Pulmonary artery endothelial cell (primary cell): ENCODE measurements at places on chromosomes 7 and 10.

DNA sequence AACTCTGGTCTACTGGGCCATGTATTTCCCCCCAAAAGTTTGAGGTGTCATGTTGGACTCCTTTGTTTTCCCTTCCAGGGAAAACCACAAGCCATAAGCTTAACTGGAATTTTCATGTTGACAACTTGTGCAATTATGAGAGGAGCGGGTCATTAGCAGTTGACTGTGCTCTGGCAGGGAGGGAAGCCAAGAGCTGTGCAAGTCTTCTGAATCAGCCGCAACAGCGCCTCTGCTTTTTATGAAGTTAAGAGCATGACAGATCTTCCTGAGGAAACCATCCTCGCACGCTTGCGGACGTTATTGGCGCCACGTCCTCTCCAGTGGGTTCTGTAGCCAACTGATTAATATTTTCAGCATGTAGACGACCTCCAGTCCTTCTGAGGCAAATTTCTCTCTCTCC lies 148.7 kb upstream of the MKI67 start:
- no peak for DNase-seq

DNA sequence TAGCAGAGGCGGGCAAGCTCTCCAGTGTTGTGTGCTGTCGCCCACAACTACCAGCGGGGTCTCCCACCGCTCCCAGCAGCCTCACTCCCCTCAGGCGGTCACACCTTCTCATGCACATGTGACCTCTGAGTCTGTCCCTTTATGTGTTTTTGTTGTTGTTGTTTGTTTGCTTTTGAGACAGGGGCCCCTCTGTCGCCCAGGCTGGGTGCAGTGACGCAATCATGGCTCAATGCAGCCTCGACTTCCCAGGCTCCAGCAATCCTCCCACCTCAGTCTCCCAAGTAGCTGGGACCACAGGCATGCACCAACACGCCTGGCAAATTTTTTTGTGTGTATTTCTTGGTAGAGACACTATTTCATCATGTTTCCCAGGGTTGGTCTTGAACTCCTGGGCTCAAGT lies 1.5 kb downstream of the CPSF4 start:
- no peak for DNase-seq

GRCh38 chr10:89466599-89467035 lies 52.2 kb downstream of the IFIT5 start:
- DNase-seq = no peak

DNA sequence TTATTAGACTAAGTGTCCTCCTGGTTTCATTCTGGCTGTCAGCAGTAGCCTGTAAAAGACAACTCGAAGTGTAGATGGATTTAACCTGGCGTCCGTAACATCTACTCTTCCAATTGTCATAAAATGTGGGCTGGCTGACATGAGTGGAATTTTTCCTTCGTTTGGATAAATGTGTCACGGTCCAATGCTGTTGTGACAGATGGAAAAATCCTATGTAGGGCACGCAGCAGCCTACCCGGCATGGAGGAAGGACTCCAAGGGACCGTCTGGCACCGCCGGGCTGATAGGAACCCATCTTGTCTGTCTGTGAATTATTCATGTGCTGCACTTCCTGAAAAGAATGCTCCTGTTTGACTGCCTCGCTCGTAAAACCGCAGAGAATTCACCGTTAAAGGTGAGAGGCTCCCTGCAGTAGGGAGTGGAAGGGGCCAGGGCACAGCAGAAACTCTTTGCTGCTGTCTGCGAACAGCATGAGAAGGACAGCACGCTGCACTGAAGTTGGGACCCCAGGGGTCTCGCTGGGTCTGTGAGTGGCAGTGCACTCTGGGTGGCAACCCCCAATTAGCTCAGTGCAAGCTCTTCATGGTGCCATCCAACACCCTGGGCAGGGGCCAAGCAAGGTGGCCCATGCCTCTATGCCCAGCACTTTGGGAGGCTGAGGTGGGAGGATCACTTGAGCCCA lies 1.6 kb upstream of the ORAI2 start:
- no peak for DNase-seq

GRCh38 chr7:106864298-106865081 lies 592 bp upstream of the PIK3CG start:
- DNase-seq = no peak

DNA sequence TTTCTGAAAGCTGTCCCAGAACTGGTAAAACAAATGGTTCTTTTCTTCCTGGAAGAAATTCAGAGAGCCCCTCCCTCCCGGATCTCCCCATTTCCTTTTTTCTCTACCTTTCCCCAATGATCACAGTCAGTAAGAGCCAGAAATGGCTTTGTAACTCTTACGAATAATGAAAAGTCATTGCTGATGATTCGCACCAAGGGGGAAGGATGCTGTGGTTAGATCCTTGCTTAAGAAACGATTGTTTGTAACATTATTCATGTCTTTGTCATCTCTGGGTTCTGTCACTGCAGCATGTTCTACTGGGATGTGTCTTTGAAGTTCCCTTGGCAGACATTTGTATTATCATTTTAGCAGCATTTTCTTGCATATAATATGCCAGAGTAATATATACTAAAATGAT lies 138.9 kb downstream of the CACNB2 start:
- no peak for DNase-seq

GRCh38 chr10:31958856-31959255 lies 30.2 kb upstream of the ARHGAP12 start:
- no peak for DNase-seq

DNA sequence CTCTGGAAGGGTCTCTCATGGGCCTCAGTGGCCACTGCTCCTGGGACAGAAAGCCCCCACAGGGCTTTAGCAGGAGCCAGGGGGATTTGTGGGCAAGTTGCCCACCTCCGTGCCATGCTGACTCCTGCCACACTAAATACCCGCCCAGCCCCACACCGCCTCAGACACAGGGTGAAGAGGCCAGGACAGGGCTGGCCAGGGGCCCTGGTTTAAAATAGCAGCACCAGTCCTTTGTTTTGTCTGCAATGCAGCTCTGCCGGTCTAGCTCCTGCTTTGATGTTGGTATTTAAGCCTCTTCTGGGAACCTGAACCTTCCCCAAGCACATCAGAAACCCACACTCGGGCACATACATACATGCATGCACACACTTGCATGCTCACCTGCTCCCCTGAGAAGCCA lies 14.4 kb upstream of the TNRC18 start:
- no peak for DNase-seq

DNA sequence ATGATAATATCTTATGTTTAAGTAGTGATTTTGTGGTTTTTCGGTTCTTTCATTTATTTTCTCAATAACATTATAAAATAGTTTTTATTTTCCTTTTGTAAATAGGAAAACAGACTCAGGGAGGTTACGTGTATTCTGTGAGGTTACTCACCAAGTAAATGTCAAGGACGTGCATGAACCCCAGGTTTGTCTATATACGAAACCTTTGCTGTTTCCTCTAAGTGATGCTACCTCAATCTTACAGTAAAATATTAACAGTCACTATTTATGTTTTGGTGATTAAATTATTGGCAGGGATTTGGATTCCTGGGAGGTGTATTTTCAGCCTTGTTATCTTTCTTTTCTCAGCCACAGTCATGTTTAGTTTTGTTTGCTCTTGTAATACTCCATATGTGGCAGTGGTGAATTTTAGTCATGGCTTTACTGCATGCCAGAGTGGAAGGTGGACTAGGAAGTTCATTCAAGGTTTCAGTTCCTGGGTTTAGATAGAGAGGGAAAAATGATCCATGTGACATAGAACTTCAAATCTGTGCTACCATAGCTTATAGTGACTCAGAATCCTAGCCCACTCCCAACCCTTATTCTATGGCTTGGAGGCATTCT lies 139.9 kb downstream of the ARL4A start:
- DNase-seq = no peak

DNA sequence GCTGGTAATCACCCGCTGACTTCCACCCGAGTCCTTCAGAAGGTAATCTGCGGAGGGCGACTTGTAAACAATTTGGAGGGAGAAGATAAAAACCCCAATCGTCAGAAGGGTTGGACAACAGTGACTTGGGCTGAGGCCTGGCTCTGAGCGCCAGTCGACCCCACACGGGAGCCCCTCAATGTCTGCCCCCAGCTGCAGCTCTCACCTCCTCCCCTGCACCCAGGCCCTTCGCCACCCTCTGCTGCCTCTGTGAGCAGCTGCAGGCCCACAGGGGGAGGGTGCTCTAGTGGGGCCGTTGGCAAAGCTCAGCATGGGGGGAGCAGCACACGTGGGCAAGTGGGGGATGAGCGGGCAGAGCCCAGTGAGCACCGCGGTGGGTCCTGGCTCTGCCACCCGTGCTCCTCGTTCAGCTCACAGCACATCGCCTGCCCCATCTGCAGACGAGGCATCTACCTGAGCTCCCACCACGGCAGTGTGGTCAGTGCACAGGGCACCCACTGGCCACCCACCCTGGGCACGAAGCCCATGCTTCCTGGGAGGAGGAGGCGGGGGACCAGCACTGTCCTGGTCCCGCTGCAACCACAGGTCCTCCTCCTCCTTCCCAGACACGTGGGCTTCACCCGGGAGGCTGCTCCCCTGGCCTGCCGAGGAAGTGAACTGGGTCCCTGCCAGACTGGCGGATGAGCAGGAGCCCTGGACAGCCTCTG lies 280.5 kb downstream of the ELFN1 start:
- DNase-seq = no peak

GRCh38 chr7:86768967-86769760 lies 125.5 kb downstream of the GRM3 start:
- no peak for DNase-seq

DNA sequence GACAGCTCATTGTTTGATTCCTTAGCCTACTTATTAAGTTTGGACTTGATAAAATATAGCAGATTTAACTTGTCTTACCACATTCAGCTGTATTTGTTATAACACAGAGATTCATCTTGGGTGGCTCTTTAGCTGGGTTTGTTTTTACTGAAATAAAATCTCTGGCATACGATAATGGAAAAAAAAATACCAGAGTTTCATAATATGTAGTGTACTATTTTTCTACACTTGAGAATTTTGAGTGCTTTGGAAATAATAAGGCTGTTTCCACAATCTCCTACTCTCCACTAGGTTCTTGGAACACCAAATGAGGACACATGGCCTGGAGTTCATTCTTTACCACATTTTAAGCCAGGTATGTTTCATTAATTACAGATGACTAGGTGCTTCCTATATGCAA lies 218.6 kb upstream of the FZD1 start:
- DNase-seq = no peak

GRCh38 chr10:44419790-44420549 lies 35.1 kb upstream of the CXCL12 start:
- no peak for DNase-seq

GRCh38 chr7:80453699-80454340 lies 58.0 kb downstream of the GNAT3 start:
- no peak for DNase-seq

- DNase-seq = no peak
Measured at GRCh38 chr7:119936836-119937235, 336.1 kb upstream of the KCND2 start.

DNA sequence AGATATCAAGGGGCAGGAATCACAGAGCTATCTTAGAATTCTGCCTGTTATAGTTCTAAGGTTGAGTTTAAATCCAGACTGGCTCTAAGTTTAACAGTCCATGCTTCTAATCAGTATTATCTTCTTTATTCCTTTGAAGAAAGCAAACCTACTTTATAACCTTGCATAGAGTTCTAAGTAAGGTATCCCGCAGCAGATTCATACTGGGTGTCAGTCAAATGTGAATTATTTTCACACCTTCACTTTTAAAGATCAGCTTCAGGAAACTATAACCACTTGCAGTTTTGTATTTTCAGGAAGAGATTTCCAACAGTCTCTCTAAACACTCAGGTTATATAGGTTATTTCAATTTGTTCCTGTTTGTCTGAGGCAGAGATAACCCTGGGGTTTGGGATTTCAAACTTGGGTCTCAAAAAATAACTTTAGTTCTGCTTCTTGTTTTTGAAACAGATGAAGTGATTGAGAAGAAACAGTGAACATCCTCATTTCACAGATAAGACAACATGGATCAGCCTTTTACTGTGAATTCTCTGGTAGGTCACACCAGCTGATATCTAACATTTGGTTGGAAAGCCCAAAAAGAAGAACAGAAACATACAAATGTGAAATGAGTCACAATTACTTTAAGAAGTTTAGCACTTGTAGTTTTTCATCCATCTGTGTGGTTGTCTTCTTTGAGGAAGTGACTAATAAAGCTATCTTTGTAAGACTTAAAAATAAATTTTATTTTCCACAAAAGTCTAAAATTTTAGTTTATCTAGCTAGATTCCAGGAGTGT lies 21.4 kb downstream of the STAMBPL1 start:
- no peak for DNase-seq

DNA sequence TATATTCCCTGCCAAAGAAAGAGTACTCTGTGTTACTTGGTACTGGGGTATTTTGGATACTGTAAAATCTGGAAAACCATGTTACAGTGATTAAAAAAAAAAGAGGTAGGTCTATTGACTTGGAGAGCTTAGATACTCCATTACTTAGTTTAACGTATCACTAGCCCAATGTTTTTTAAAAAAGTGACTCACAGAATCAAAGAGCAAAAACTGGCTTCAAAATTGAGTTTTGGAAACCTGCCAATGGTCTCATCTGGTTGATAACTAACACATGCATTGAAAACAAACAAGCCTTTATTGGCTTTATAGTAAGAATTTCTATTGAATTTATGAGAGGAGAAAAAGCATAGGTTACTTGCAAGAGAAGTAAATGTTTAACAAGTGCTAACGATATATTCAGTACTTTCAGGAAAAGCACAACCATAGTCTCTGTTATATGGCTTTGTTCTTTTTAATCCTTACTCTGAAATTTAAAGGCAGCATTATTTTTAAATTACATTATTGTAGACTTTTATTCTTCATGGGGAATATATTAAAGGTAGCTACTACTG lies 563.3 kb upstream of the SORCS1 start:
- no peak for DNase-seq

DNA sequence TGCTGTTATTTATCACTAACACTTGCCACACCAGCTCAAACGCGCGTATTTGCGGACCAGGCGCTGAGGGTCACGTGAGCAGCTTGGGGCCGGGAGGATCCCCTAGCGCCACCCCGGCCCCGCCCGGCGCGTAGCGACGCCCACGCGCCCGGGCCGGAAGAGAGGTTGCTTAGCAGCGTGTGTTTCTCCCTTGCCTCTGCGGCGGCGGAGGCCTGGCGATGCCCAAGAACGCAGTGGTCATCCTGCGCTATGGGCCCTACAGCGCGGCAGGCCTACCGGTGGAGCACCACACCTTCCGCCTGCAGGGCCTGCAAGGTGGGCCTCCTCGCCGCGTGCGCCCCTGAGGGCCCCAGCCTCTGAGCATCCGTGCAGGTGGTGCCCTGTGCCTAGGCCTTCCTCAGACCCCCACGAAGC lies at the start of gene C10orf53:
Gene C10orf53, plus strand, starts transcription at position 172 of the 414 bp plus-strand sequence. Its CDS starts 47 bp downstream, at position 219.
- no peak for DNase-seq

DNA sequence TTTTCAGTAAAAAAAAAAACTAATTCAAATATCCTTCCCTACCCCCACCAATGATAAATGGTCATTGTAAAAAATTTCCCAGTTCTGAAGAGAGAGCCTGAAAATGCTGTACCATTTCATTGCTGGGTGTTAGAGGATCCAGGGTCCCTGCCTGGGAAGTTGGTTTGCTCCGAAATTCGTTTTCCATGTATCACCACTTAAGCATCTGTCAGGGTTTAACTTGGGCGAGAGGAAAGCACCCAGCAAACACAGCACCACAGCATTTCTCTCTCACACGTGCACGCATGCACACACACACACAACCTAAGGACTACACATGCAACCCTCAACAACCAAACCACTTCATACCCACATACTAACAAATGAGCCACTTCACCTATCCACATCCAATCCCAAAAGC lies 42.1 kb upstream of the EMX2 start:
- DNase-seq = no peak
